ENCODE measurements at places on chromosomes 7 and 10. TPM values are rescaled to one million over a fixed set of nuclear protein-coding genes. Genes with fewer than 3 reads are reported as not detected.

- no peak for DNase-seq
Observed at GRCh38 chr10:120641695-120642094, 184.7 kb downstream of the PLPP4 start.

DNA sequence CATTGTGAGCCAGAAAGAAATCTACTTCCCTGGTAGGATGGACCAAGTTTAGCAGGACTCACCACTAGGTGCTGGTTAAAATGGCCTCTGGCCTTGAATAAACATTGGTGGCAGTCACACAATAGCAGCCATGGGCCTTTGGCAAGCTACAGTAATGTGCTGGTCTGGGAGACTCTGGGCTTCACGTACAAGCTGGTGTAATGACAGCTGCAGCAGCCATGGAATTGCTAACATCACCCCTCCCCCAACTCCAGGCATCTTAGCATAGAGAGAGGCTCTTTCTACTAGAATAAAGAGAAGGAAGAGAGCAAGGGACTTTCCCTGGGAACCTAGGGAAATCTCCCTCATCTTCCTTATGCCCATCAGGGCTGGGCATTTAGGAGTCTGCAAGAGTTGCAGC is 205.1 kb upstream of the SEMA3A start:
- DNase-seq = no peak

GRCh38 chr7:340200-340937 is 50.4 kb downstream of the FOXL3 start:
- DNase-seq = no peak

Gene CDHR1
- total RNA-seq = 1.7 TPM

Gene SAMD9
- total RNA-seq = 39.2 TPM

DNA sequence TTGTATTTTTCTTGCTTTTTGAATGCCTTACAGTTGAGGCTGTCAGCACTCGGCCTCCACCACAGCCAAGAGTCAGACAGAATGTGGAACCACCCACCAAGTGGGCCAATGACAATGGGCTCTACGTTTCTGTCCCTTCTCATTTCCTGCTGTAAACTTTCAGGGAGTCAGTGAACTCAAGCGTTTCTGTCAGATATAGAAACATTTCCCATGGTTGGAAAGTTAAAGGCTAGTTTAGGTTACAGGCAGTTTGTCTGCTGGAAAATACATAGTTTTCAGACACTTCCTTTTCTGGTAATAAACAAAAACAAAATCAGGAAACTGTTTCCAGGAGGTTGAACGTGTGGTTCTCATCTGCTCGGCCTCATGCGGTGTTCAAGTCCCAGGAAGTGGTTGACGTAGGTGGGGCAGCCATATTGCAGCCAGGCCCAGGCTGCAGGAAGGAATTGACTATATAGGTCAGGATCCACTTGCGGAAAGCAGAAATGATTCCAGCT is 245.1 kb downstream of the CAMK1D start:
- no peak for DNase-seq

Gene FKBP6
- not detected for total RNA-seq

Gene MSS51
- total RNA-seq = 6.4 TPM

Gene DGKI
- total RNA-seq = not detected

DNA sequence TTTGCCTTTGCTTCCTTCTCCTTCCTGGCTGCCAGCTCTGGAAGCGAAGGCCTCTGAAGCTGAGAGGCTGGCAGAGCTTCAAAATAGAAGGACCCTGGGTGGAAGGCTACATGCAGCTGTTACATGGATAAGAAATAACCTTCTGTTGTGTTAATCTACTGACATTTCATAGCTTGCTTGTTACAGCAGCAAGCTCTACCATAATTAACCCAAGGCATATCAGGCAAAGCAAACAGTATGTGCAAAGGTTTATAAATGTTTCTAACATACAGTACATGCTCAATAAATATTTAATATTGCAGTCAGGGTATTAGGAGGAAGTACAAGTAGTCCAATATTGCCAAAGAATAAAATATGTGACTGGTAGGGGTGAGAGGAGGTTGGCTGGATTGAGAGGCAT is 55.6 kb upstream of the MKLN1 start:
- DNase-seq = no peak

Gene APBB1IP
- 99.8 TPM for total RNA-seq

DNA sequence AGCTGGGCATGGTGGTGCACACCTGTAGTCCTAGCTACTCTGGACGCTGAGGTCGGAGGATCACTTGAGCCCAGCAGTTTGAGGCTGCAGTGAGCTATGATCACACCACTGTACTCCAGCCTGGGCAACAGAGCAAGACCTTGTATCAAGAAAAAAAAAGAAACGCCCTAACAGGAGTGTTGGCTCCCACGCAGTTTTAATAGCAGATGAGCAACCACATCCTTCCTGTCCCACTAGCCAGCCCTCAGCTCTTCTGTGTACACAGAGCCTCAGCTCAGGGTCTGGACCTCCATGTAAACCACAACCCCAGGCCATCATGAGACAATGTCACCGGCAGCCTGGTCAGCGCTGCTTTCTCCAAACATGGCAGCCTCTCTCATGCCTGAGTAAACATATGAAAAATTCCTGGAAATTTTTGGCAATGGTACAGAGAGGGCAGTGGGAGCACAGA is 108.2 kb downstream of the PIP4K2A start:
- peak; percentile 82 for DNase-seq

Gene GNAT3
- not detected for total RNA-seq

DNA sequence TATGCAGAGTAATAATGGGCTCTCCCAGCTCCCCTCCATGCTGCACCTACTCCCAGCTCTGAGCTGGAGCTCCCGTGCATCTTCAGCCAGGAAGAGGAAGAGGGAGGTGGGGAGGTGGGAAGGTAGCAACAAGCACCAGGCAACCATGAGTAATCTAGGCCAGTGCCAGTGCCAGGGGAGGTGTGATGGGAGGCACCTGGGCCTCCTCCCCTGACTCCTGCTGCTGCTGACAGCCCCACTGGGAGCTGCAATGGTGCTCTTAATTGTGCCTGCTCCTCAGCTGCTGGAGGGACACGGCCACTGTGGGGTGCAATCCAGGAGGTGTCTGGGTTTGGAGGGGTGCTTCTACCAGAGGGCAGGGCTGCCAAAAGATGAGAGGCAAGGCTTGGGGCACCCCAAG is 243.0 kb downstream of the PLXNA4 start:
- DNase-seq = no peak

DNA sequence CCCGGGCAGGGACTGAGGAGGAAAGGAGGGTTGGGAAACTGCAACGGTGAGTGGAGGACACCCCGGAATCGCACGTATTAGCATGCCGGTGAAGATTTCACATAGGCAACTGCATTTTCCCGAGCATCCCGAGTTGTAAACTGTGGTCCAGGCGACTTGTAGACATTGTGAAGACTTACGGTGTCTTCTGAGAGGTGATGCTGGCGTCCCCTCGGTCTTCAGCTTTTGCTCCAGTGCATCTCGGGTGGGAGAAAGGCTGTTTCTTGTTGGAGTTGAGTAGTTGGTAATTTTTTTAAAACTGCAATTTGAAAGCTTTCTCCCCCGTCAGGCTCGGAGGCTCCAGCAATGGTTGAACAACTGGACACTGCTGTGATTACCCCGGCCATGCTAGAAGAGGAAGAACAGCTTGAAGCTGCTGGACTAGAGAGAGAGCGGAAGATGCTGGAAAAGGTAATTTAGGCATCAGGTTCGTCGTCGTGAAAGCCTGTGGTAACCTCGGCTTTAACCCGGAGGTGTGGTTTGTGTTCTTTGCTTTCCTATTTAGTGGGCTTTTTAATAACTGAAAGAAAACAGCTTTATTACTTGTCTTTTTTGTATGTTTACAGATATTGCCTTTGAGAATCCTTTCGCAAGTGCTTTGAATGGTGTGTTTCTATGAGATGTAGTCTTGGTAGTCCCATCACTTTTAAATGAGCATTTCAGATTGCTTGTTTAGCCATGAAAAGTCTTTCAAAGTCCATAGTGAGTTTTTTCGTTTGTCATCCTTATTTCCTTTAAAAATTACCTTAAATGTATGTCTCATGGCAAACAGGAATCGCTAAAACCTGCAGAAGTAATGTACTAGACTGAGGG is 687 bp downstream of the HELLS start:
- peak; percentile 19 for DNase-seq

- no peak for DNase-seq
Observed at GRCh38 chr7:50962962-50963374, 180.3 kb upstream of the GRB10 start.

- DNase-seq = no peak
Observed at GRCh38 chr10:102863660-102864059, 5.6 kb upstream of the AS3MT start.

DNA sequence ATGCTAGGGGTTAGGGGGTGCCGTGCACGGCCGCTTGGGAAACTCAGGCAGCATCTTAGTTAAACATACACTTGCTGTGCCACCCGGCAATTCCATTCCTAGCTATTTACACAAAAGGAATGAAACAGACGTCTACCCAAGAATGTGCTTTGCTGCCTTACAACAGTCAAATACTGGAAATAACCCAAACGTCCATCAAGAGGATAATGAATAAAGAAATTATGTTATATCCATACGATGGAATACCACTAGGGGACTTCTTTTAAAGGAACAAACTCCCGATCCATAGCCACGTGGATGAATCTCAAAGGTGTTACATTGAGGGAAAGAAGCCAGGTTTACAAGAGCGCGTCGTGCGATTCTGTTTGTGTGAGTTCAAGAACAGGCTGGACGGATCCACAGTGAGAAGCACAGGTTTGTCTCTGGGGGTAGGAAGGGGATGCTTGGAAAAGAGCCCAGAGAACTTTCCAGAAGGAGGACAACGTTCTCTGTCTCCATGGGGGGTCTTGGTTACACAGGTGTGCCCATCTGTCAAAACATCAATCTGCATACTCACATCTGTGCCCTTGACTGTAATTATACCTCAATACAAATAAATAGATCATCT is 41.8 kb downstream of the STK32C start:
- DNase-seq = no peak

DNA sequence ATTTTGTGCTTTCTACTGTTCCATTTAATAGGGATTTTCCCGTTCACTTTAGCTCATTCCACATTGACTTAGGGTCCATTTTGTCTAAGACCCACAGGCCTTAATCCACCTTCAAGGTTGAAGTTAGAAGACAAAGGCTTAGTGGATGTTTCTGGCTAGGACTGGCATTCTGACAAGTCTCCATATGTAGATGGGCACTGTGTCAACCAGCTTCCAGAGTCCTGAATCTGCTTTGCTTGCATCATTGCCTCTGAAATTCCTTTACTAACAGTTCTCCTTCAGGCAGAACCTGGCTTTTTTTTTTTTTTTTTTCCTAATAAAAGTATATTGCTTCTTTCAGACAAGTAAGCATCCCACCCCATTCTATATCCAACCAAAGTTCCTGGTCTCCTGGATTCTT is 69.6 kb upstream of the PDCD4 start:
- no peak for DNase-seq

GRCh38 chr7:34198231-34198641 is 292.9 kb downstream of the BMPER start:
- no peak for DNase-seq

Gene PKD2L1
- total RNA-seq = not detected

GRCh38 chr10:61529208-61529607 is 76.0 kb upstream of the TMEM26 start:
- DNase-seq = no peak
